ENCODE measurements at places on chromosomes 3 and 15.

DNA sequence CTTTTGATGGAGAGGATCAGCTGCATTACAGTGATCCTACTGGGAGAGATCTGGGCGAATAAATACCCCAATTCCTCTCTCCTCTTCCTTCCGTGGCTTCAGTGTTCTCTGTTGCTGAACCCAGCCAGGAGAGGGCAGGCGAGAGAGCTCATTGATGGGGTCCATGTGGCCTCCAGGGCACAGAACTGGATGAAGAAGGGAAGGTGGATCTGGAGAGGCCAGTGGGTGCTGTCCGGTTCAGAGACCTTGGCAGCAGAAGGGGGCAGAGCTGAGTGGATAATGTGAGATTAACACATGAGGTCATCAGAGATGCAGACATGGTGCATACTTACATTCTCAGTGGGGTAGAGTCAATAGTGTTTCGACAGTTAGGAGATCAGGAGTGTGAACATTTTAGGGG lies 193.6 kb downstream of the CLSTN2 start:
- DNase-seq: peak; percentile 4

- DNase-seq: no peak
Observed at GRCh38 chr3:64939747-64940450, 252.1 kb upstream of the ADAMTS9 start.

DNA sequence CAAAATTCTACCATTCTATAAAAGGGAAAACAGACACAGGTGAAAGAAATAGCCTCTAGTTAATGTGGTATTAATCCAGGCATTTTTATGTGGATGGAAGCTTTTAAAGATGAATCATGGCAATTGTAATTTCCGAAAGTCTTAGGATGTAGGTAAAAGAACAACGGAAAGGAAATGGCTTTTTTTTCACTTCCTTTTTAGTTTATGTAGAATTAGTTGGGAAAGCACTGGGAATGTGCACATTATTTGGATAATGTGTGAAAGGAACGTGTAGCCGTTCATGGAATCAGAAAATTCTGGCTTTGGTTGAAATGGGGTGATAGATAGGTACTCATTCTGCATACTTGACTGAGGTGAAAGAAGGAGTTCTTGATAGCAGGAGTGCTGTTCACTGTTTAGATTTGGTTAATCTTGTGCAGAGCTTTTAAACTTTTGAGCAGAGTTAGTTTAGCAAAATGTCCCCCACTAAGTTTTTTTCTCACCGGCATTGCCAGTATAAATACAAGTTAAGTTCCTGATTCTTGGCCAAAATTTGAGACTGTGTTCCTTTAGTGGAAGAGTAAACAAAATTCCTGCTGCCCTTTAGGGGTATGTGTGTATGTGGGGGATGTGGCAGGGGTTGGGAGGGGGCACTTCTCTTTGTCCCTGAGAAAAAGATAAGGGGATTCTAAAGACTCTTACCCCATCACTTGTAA lies 20.2 kb upstream of the UTS2B start:
- DNase-seq: no peak

DNA sequence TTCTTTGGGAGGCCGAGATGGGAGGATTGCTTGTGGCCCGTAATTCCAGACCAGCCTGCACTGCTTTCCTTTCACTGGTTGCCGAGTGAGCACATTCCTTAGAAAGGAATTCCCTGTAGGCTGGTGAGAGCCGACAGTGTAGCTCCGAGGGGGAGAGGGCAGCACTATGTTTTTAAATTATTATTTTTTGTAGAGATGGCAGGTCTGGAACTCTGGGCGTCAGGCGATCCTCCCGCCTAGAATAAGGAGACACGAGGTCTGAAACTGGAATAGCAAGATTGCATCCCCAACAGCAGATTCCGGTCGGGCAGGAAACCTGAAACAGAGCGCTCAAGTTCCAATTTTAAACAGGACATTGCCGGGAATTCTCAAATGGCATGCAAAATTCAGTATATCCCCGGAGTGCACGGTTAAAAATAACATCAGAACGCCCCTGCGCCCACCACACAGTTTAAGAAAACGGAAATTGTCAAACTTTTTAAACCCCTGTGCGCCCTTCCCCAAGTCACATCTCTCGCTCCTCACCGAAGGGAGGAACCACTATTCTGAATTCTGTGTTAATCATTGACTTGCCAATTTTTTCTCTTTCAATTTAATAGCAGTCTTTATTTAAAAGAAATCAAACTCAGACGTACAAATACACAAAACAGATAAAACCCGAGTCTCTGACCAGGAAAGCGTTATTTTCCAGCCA lies 643 bp upstream of the RNU5B-1 start:
- peak; percentile 42 for DNase-seq

DNA sequence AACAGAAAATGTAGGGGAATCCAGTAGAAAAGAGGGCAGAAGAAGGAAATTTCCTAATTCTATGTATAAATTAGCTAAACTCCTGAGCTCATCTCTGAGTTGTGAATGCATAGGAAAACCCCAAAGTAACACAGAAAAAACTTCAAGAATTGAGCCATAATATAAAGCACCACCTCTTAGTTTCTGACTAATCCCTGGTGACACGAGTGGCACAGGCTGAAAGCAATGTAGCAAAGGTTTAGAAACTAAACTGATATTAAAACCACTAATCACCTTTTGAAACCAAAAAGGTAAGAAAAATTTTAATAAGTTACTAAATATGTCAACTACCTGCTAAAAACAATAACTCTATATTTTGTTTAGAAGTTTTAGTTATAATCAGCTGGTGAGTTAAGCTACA lies 255.6 kb upstream of the NECTIN3 start:
- DNase-seq: no peak

GRCh38 chr3:46846624-46847542 lies 16.4 kb downstream of the MYL3 start:
- no peak for DNase-seq

DNA sequence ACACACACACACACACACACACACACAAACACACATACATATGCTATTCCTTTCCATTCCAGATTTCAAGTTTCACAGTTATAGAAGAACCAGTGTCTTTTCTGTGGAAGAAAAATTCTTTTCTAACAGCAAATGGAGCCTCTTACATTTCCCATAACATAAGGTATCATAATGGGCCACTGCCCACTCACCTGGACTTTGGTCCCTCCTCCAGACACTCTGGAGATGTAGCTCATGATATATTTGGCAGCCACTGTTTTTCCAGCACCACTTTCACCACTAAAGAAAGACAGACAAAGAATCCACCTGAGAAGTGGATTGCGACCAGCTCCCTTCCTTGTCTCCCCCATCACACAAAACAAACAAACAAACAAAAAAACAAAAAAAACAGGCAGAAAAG lies 29.8 kb downstream of the LDHAL6B start:
- DNase-seq: no peak

GRCh38 chr3:182979103-182979673 lies 1.1 kb downstream of the DCUN1D1 start:
- no peak for DNase-seq

DNA sequence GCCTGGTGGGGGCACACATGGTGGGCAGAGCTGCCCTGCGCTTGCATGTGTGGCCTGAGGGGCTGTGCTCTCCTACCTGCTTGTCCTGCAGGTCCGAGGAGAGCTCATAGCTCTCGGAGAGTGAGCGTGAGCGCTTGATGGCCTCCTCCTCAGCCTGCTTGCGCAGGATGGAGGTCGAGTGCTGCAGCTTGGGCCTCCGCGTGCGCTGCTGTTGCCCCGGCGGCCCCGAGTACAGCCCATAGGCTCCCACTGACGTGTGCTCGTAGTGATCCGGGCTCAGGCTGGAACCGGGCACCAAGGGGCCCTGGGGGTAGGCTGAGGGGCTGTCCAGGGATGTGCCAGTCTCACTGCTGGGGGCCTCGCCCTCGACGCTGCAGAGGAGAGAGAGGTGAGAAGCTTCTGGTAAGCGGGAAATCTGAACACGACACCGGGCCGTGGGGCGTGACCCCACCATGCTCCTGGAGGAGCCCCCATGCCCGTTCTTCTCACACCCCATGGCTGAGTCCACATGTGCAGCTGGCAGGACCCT lies 100.2 kb upstream of the RPL32 start:
- DNase-seq: no peak

- no peak for DNase-seq
Observed at GRCh38 chr15:66964791-66965190, 100.6 kb upstream of the SMAD3 start.

- no peak for DNase-seq
Observed at GRCh38 chr3:73259291-73259690, 197.8 kb downstream of the EBLN2 start.

DNA sequence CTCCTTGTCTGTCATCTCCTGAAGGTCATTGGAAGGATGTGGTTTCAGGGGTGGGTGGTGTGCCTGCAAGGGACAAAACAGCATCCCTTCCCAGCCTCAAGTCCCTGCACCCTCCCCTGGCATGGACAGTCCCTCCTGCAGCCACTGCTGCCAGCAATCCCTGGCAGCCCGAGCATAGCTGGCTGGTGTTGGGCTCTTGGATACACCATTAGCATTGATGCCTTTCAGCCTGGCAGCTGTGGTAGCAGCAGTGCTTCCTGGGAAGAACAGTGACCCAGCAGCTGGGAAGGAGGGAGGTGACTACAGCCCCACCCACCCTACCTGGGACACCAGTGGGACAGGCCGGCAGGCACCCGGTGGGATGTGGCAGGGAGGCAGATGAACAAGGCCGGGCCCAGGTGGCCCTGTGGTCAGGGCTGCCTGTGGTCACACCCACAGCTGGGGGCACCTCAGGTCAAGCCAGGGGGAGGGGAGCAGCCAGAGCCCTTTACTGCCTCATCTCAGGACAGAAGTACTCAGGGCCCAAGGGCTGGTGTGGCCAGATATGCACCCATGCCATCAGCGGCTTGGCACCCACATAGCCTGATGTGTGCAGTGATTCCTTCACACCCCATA lies 32.9 kb upstream of the TMEM115 start:
- DNase-seq: no peak

GRCh38 chr15:58526647-58527192 lies 94.9 kb downstream of the LIPC start:
- DNase-seq: no peak

GRCh38 chr3:136008221-136008620 lies 42.7 kb downstream of the PPP2R3A start:
- DNase-seq: no peak

DNA sequence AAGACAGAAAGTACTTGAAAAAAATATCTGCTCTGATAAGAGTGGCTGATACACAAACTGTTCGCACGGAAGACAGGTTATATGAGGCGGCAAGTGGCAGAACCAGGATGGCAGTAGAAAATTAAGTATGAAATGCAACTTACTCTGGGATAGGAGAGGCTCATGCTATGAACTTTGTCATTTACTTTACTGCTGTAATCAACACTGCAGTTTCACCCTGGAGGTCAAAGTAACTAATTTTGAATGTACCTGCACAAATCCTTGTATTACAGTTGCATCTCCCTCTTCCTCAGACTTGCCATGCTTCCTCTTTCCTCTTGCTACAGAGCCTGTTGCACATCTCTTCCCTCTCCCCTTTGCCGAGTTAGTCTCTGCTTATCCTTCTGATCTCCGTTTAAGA lies 38.8 kb downstream of the HACL1 start:
- DNase-seq: no peak

GRCh38 chr3:151875759-151876158 lies 2.3 kb downstream of the SUCNR1 start:
- DNase-seq: no peak

DNA sequence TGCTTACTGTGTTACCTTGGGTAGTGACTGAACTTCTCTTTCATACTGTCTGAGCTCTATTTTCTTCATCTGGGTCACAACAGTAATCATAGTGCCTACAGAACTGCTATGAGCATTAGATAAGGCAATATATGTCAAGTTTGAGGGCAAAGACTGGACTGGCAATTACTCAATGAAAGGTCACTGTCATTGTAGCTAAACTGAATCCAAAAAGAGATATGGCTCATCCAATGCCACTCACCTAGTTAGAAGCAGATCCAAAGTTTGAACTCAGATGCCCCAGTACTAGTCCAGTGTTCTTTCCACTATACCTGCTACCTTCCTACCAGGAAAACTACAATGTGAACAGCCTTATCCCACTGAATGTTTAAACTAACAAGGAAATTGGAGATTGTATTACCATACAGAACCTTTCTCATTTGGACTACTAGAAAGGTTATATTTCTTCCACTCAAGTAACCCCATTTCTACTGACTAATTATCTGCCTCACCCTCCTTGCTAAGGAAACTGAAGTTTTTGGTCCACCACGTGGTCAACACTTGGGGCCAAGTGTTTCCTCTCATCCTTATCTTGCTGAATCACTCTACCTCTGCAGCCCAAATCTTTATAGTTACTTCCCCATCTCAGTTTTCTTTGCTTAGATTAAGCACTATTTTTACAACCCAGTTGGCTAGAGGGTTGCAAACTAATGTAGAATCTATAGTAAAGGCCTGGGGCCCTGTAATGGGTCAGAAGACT lies 202.3 kb upstream of the LPP start:
- DNase-seq: no peak

- DNase-seq: no peak
Observed at GRCh38 chr15:40958146-40958545, 4.9 kb downstream of the CHAC1 start.

DNA sequence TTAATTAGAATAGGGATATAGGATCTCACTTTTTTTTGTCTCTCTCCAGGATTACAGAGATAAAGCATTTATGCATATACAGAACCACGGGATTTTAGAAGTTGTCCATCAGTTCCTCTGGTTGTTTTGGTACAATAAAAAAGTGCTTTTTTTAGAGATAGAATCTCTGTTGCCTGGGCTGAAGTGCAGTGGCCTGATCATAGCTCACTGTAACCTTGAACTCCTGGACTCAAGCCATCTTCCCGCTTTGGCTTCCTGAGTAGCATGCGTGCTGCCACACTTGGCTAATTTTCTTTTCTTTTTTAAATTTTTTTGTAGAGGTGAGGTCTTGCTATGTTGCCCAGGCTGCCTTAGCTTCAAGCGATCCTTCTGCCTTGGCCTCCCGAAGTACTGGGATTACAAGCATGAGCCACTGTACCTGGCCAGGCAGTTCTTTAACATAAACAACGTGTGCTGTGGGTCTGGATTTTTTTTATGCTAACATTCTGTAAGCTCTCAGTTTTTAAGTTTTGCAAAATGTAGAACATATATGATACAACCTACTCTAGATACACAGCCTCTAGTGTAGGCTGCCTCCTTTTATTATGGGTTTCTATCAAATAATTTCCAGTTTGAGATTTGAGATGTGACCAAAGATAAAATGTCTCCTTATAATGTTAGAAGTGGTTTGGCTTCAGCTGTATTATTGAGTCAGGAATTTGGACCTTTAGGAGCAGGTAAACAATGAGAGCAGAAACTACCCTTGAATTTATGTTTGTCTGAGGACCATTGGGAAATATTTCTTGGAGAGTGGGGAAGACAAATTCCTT lies 57.4 kb upstream of the ULK4 start:
- no peak for DNase-seq

- DNase-seq: no peak
Observed at GRCh38 chr3:23099677-23100076, 103.5 kb upstream of the UBE2E2 start.

- no peak for DNase-seq
Observed at GRCh38 chr3:116124166-116124565, 321.1 kb downstream of the LSAMP start.

- no peak for DNase-seq
Observed at GRCh38 chr3:81173514-81173913, 587.9 kb downstream of the GBE1 start.

DNA sequence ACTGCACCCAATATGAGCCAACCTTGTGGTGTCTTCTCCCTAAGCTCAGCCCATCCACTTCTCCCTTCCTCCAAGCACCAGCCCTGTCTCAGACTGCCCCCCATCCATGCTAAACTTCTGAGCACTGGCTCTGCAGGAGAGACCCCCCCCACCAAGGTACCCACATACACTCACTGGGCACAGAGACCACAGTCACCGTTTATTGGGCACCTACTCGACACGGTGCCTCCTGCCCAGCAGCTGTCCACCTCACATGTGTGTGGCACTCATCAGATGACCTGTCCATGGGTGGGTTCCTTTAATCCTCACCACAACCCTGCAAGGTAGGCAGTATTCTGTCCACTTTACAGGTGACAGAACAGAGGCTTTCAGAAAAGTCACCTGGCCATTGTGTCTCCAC lies 22.3 kb upstream of the SFMBT1 start:
- no peak for DNase-seq
